ENCODE measurements at places on chromosomes 2 and 18.

DNA sequence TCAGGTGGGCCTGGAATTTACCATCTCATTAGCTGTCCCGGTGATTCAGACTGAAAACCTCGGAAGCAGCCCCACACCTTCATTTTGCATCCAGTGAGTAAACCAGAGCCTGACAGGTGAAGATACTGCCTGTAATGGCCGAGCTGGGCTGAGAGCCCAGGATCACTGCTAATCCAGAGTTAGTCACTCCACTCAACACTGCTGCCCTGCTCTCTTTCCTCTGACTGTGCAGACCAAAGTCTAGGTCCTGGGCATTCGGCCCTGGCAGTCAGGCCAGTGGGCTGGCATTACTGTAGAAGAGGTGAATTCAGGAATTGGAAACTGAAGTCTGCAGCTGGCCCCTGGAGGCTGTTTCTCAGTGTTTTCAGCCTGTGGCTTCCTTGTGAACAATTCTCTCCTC, 44.3 kb downstream of the TMEM17 start:
- no peak for DNase-seq

GRCh38 chr2:11239666-11240462, 84.6 kb downstream of the SLC66A3 start:
- no peak for DNase-seq

DNA sequence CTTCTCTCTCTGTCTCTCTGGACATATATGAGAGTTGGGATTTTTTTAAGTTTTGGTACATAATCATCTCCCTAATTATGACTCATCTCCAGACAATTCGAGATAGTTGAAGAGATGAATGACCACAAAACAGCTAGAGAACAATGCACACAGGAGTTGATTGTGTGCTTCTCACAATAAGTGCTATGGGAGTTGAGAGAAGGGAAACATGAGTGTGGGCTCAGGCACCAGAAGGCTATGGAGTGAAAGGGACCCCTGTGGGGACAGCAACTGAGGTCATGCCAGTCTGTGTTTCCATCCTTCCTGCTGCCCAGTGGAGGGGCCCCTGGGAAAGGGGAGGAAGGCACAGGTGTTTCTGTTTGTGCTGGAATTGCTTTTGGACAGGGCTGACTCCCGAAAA, 6.5 kb upstream of the YWHAQ start:
- DNase-seq, result no peak

DNA sequence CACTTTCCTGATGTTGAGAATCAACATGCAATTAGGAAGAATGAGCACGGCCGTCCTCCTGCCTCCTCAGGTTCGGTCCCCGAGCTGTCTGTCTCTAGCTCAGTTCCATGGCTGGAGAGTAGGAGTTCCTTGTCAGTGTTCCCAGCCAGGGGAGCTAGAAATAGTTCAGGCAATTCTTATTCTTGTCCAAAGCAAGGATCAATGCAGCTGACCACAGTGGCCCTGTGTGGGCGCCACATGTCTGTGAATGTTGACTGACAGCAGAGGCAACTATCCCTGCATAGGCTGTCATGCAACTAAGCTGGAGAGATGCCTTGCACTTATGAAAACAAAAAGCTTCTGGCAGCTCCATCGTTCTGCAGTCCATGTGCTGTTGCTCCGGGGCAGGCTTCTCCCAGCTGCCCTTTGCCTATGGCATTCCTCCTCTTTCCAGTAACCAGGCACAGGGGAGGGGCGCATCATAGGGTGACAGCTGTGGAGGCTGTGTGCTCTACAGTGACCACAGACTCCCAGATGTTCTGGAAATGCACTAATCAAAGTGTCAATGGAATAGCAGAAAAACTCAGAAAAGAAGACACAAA, 58.7 kb downstream of the PDCL3 start:
- DNase-seq, result no peak

DNA sequence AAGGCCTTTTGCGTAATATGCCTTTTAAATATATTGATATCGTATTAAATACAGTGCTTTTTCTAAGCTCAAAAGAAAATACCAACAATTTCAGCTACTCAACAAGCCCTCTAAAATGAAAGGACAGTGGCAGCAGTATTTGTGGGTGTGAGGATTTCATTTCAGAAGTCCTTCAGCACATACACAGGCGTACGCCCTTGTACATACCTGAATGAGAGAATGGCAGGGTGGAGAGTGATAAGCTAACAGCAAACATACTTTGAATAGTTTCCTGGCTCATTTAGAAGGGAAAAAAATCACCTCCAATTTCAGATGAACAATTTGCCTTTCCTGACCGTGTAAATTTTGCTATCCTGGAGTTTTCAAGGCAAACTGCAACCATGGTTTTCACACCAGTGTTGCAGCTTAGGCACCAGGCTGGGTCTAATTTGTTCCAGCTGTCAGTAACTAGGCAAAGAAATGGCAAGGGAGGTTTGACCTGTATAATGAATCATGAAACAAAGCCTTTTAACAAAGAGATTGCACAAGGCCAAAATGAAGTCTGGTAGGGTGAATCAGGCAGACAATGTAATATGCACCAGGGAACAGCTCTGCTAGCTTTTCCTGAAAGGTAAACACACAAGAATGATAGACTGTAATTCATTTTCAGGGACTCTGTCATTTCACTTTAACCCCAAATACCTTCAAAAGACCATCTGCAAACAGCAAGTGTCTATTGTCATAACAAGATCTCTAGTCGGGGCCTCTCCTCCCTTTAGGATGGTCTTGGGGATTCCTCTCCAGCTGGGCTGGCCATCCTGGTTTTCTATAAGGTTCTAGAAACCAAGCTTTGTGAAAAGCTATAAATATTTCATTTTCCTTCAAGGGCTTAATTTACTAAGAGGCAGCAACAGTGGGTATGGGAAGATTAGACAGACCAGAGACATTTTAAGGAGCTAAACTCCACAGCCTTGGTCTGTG, 11.5 kb downstream of the ANKRD29 start:
- DNase-seq, result no peak

DNA sequence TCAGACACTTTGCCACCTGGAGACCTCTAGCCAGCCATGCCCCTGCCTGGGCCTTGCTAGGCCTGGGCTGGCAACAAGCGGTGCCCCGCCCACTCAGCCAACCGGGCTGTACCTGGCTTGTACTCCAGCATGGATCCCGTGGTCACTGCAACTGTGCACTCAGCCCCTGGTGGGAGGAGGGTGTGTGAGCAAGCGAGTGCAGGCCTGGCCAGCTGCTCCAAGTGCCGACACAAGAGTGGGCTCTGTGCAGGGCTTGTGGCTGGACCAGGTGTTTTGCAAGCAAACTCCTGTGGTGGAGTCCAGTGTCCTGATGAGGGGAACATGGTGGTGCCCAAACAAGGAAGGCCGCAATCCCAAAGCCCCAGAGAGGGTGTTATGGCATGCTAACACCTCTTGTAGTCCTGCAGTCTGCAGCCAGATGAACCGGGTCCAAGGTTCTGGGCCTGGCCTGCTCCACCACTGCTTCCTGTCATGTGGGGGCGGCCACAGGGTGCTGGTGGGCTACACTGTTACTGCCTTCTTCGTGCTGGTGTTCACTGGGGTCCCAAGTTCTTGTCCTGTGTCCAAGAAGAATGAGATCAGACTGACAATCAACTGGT, 60.1 kb upstream of the CD28 start:
- DNase-seq, result no peak

GRCh38 chr2:203714112-203714511, 7.7 kb downstream of the CD28 start:
- DNase-seq, result no peak

GRCh38 chr18:11290786-11291185, 141.4 kb upstream of the PIEZO2 start:
- no peak for DNase-seq

- no peak for DNase-seq
These were observed 8.5 kb downstream of the RAX start for GRCh38 chr18:59264651-59265245.

- no peak for DNase-seq
These were observed 24.4 kb upstream of the FRZB start for GRCh38 chr2:182890773-182891378.

- DNase-seq, result no peak
These were observed 114.3 kb downstream of the CELF4 start for GRCh38 chr18:37451239-37451825.

GRCh38 chr18:50717563-50717962, 102.3 kb downstream of the MRO start:
- DNase-seq, result no peak

- DNase-seq, result no peak
These were observed 40.6 kb downstream of the FBXO48 start for GRCh38 chr2:68426446-68426845.

DNA sequence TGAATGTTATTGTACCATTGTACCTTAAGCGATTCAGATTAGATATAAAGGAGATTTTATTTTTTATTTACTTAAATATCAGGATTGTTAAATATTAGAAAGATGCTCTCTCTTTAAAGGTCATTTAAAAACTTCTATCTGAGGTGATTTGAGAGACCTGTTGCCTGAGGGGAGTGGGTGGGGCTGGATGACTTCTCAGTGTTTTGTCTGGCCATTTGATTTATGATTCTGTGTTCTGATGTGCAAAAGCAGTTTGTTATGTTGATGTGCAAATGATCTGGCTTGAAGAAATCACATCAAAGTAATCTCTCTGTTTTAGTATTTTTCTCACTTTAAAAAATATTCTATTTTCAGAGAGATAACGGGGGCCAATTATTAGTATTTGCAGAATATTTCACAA, 370.8 kb downstream of the NUP35 start:
- DNase-seq, result no peak

DNA sequence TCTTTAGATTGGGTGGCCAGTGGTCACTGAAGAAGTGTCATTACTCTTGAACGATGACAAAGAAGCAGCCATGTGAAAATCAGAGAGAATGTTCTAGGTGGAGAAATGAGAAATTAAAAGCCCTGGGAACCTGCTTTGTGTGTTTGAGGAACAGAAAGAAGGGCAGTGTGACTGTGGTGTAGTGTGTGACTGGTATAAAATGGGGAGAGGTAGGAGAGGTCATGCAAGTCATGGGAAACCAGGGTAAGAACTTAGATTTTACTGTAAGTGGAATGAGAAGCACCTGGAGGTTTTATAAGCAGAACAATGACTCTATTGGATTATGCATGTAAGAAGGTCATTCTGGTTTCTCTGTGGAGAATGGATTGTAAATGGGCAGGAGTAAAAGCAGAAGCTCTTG, 12.2 kb downstream of the ICOS start:
- no peak for DNase-seq

- DNase-seq, result no peak
These were observed 99.8 kb downstream of the CDC42EP3 start for GRCh38 chr2:37571587-37572136.

DNA sequence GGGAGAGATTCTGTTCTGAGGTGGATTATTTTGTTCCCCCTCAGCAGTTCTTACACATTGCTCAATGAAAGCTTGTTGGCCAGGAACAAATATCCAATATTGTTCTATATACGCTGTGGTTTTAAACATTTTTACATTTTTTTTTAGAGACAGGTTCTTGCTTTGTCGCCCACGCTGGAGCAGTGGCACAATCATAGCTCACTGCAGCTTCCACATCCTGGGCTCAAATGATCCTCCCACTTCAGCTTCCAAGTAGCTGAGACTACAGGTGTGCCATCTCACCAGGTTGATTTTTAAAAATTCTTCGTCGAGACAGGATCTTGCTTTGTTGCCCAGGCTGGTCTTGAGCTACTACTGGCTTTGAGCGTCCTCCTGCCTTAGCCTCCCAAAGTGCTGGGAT, 58.9 kb upstream of the KIF5C start:
- no peak for DNase-seq

- DNase-seq, result no peak
These were observed 12.0 kb upstream of the ARHGAP15 start for GRCh38 chr2:143117225-143117624.

DNA sequence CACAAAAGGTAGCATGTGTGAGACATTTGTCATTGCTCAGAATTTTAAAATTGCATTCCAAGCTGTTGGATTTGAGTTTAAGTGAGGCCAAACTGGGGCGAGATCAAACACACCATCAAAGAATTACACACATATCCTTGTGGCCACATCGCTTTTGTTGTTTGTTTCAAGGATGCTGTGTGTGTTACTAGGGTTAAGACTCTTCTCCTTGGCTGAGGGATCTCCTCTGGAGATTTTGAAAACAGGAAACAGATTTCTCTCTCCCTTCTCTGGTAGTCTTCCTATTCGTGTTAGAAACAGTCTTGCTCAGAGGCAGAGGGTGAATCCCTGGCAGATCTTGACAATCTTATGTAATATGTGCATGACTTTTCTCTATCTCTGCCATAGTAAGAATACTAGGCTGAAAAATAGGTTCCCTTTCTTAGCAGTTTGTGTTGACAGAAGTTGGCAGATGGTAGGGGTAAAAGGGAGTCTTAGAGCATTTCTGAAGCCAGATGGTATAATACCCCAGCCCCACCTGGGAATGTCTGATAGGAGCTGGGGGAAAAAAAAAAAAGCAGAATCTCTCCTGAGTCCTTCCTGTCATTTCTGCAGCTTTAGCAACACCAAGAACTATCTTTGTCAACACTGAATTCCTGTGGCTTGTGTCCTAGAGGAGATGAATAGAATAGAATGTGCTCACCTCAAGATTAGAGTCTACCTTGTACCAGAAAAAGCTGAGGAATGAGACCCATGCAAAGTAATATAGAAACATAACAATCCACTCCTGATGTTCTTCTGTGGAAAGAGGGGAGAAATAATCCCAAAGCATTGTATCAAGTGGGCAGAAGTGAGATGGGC, 101.8 kb downstream of the XRCC5 start:
- DNase-seq, result no peak

- no peak for DNase-seq
These were observed 16.4 kb downstream of the ALPK2 start for GRCh38 chr18:58612315-58613055.

DNA sequence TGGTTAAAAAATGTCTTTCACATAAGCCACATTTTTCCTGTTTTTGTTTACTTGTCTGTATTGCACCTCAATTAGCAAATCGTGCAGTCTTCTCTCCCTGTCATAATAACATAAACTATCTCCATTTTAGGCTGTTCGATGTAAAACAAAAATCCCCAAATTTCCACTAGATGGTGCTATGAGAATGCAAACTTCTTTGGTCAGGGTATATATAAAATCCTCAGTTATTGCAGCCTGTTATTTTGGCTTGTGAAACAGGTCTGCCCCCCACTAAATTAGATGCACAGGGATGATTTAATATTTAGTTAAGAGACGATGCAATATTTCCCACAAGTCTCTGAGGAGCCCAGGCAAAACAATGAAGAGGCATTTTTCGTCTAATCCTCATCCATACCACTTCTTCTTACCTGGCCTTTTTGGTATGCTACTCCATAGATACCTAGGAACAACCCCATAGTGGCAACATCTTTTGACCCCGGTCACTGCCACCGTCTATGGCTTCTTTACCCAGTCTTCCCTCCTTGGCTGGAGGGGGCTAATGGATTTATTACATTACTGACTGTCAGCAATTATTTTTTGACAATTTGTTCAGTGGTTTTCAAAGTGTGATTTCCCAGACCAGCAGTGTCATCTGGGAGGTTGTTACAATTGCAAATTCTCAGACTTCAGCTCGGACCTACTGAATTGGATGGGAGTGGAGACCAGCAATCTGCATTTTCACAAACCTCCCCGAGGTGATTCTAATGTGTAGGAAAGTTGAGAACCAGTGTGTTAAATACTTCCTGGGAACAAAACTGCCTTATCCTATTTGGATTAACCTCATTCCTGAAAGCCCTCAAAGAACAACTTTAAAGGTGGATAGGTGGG, 117.4 kb upstream of the CWC22 start:
- no peak for DNase-seq
